ENCODE measurements at places on chromosomes 7 and 10.

- DNase-seq: no peak
These were observed 5.7 kb downstream of the DEPP1 start for GRCh38 chr10:44972874-44973306.

DNA sequence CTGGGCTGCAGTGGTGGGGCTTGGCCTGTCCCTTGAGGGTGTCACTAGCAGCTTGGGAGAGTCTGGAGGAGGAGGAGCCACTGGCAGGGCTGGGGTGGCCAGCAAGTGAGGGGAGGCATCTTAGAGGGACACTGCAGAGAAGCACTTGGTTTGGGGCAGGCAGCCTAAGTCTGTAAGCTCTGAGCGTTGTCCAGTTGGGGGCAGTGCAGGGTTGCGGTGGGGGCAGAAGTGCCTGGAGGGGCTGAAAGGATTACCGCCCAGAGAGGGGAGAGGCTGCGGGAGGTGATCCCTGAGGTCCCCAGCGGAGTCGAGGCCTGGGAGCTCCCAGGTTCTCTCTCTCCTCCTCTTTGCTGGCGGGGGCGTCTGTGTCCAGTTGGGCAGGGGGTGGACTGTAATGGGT lies 7.4 kb downstream of the ADCYAP1R1 start:
- no peak for DNase-seq

- DNase-seq: no peak
These were observed 106.8 kb downstream of the CYP26A1 start for GRCh38 chr10:93180482-93180931.

DNA sequence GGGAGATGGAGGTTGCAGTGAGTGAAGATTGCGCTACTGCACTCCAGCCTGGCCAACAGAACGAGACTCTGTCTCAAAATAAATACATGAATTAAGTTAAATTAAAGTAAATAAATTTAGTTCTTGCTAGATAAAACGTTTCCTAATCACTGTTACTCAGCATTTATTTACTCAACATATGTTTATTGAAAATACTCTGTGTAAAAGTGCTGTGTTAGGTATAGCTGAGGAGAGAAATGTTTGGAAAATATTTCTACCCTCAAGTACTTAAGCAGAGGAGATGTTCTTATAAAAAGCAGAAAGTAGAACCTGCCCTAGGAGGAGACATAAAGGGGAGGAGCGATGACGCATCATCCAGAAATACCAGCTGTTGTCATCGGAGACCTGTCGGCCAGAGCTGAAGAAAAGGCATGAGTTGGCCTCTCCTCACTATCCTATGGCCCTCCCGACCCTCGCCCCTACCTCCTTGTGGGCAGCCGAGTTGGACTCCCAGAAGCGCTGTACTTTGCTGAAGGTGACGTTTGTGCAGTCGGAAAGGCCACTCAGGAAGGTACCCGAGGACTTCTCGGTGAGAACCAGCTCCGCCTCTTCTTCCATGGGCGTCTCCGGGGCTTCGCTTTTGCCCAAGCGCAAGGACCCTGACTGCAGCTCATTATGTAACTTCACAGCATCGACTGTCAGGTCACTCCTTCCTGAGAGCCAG lies 1.1 kb downstream of the RRP12 start:
- DNase-seq: no peak

DNA sequence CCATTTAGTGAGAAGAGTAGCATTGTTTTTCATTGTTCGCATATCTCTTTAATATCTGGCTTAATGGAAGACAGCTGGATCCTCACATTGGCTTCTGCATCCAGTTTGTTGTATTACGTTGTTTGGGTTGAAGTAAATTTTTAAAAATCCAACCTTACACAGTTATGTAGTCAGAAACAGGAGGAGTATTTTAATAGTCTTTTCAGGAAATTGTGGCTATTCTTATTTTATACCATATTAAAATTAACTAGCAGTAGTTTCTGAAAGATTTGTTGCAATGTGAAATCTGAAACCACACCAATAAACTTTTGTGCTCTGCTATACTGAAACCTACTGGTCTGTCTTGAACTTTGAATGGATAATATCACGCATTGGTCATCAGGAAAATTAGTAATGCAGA lies 27.9 kb downstream of the MYPN start:
- DNase-seq: no peak

DNA sequence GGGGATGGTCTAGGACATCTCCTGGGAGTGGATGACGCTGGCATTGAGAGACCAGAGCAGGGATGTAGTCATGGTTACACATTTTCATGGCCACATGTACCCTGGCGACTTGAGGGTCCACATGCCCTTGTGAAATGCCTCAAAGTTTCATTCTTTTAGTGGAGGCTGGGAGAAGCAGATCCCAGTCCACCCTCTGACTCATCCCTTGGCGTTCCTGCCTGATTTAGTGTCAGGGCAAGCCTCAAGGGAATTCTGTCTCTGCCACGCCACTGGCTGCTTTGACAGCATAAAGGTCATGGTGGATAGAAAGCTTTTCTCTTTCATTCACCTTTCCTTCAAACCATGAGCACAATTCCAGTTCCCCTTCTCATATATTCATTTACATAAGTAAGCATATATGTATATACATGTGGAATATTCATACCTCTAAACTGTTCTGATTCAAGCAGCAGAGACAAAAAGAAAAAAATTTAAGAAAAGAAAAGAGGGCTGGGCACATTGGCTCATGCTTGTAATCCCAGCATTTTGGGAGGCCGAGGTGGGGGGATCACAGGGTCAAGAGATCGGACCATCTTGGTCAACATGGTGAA lies 21.8 kb upstream of the KIF5B start:
- no peak for DNase-seq

DNA sequence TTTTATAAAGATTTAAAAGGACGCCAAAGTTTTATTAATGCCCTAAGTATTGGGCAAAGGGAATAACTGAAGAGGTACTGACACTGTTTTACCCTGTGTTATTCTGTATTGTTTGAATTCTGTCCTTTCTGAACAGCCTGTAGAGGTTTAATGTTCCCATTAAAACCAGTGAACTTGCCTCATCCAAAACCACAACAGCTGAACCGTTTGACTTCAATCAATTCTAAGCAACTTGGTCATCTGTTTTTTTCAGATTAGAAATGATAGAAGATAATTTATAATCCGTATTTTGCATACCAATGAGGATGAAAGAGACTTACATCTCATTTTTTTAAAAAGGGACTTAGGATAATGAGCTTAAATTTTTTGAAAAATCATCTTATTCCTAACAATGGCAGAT lies 40.4 kb downstream of the HACD1 start:
- no peak for DNase-seq

- DNase-seq: no peak
These were observed 3.9 kb downstream of the MYL10 start for GRCh38 chr7:101625031-101625791.

GRCh38 chr10:103966671-103967447 lies at the start of gene SLK:
Gene SLK, plus strand, starts transcription at chr10:103967140. Its CDS starts 606 bp downstream, at chr10:103967746.
- peak; percentile 98 for DNase-seq

GRCh38 chr10:91298224-91298871 lies 77.9 kb downstream of the PCGF5 start:
- peak; percentile 75 for DNase-seq
